ENCODE measurements at places on chromosomes 2 and 18.

- DNase-seq, result no peak
Observed at GRCh38 chr18:10398571-10398970, 55.9 kb upstream of the APCDD1 start.

DNA sequence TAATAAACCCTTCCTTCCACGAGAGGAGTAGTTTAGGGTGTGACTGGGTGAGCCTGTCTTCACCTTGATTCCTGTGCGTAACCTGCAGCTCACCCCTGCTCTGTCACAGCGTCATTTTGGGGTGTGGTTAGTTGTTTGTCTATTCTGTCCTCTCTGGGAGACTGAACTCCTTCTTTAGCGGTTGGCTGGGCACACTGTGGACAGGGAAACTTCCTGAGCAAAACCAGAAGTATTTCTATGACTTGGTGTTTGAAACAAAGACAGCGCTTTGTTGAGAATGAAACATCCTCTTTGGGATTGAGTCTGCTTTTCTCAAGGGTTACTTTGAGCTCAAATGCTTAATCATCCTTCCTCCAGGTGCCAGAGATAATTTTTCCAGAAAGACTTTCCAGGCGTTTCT is 270.7 kb downstream of the HRH4 start:
- DNase-seq, result no peak

GRCh38 chr2:153478289-153479261 is at the start of gene RPRM:
Gene RPRM, minus strand, starts transcription at chr2:153478762. Its CDS starts 197 bp downstream, at chr2:153478565.
- DNase-seq, result peak; percentile 35

- no peak for DNase-seq
Observed at GRCh38 chr2:174362949-174363348, 28.2 kb downstream of the SP9 start.

GRCh38 chr2:240368781-240369331 is 66.6 kb upstream of the GPC1 start:
- no peak for DNase-seq

GRCh38 chr18:79540904-79541282 is 138.7 kb upstream of the CTDP1 start:
- no peak for DNase-seq

DNA sequence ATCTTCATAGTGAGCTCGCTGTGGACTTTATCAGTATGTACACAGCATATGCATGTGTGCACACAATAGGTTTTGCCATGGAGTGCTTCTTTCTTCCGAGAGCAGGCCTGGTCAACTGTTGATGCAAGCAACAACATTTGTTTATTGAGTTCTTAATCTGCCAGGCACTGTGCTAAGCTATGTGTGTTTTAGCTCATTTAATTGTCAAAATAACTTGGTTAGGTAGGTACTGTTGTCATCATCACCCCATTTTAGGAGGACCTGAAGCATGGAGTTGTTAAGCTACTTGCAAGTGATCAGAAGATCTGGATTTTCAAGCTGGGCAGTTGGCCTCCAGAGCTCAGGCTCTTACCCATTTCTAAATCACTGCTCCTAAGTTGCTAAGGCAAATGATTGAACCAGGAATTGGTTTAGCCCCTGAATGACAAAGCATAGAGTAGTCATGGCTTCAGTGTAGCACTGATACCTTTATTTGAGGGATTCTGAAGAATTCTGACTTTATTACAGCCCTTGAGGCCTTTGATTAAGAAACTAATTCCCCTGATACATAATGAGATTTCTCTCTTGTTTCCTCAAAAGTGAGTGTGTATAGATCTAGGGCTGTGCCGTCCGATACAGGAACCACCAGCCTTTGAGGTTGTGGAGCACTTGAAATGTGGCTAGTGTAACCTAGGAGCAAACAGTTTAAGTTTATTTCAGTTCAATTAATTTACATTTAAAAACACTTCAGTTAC is 132.9 kb downstream of the FMNL2 start:
- no peak for DNase-seq

Data from T-helper 9 cell (primary cell).